Stimulated activated memory B cell treated with anti-CD40 and anti-IgM and Interleukin-4, amounts not matched to agents 10 μg/mL and 1 μg/mL and 100 μg/mL, for 72 hours (primary cell): ENCODE measurements at places on chromosomes 4 and X.
A peak's percentile ranks its signal among the peaks of the same experiment; 100 is the strongest.

DNA sequence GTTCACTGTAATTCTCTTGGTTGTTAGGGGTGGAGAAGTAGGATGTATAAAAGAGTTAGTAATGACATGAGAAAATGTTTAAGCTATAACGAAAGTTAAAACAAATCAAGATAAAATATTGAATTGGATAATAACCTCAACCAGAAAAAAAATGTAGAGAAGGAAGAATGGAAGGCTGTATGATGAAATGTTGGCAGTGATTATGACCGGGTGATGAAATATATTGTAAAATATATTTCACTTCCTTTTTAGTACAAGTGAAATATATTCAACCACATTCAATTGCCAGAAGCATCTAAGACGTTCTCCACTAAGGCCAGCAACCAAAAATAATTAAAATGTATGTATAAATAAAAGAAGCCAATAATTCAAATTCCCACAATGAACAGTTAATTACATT lies 309.3 kb upstream of the FGF13 start:
- no peaks in the 10 kb centered on the region for H3K27me3 ChIP-seq
- no peaks in the 10 kb centered on the region for H3K4me1 ChIP-seq
- no peaks in the 10 kb centered on the region for H3K36me3 ChIP-seq
- no peak overlapping the region for H3K4me3 ChIP-seq

DNA sequence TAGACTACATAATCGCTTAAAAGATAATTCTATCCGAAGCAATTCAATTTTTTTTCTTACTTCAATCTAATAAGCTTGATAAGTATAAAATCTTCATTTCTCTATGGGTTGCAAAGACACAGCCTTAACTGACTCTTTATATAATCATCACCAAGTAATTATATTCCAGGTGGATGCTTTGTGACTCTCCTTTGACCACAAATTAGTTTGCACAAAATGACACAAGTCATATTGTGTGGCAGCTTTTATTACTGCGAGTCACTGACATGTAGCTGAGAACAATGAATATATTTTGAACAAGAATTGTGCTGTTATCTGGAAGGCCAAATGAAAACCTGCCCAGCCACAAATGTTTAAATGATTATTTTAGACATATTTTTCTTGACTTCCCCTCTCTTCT lies 1727.8 kb downstream of the ARAP2 start:
- H3K27me3 ChIP-seq, result no peaks in the 10 kb centered on the region
- H3K36me3 ChIP-seq, result no peaks in the 10 kb centered on the region
- H3K4me1 ChIP-seq, result no peaks in the 10 kb centered on the region
- no peak for ATAC-seq

DNA sequence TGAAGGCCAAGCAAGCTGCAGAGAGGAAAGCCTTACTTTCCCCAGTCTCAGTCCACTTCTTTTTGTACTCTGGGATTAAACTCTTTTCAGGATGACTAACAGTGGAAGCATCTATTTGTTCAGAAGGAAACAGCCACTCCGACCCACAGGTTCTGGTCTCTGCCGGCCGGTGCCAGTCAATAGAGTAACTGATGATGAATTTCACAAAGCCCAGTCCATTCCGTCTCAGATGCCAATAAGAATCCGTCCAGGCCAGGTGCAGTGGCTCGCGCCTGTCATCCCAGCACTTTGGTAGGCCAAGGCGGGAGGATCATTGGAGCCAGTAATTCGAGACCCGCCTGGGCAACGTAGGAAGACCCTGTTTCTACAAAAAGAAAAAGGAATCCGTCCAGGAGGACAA lies 58.5 kb upstream of the HELT start:
- no peak overlapping the region for H3K27ac ChIP-seq
- ATAC-seq, result no peak
- H3K4me3 ChIP-seq, result no peak overlapping the region
- H3K36me3 ChIP-seq, result peaks cover 1% of the 10 kb centered on the region
- peaks cover 14% of the 10 kb centered on the region for H3K27me3 ChIP-seq

- no peak overlapping the region for H3K27ac ChIP-seq
- no peaks in the 10 kb centered on the region for H3K27me3 ChIP-seq
- peak; percentile 3 for ATAC-seq
- peaks cover 27% of the 10 kb centered on the region for H3K36me3 ChIP-seq
- peaks cover 6% of the 10 kb centered on the region for H3K4me1 ChIP-seq
Measured at GRCh38 chr4:1357356-1358248, 10.6 kb downstream of the UVSSA start.

DNA sequence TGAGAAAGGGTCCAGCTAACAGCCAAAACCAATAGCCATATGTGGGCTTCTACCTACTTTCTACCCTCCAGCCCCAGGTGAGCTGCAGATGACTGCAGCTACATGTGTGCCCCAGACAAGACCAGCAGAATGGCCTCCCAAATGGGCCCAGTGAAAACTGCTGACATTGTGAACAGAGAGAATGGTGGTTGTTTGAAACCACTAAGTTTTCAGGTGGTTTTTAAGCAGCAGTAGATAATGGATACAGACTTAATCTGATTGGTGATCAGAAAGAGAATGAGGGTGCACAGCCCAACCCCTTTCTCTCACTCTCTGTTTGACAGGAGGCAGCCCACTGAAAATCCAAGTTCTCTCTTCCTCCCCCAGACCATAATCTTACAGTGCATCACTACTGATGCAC lies 42.5 kb upstream of the BBS12 start:
- no peaks in the 10 kb centered on the region for H3K36me3 ChIP-seq
- ATAC-seq, result no peak
- H3K27me3 ChIP-seq, result peaks cover 58% of the 10 kb centered on the region
- no peak overlapping the region for H3K4me3 ChIP-seq
- peaks cover 10% of the 10 kb centered on the region for H3K4me1 ChIP-seq
- no peak overlapping the region for H3K27ac ChIP-seq

- ATAC-seq, result peak; percentile 61
- peaks cover 40% of the 10 kb centered on the region for H3K4me1 ChIP-seq
- no peak overlapping the region for H3K27ac ChIP-seq
- H3K27me3 ChIP-seq, result no peaks in the 10 kb centered on the region
- H3K36me3 ChIP-seq, result peaks cover 1% of the 10 kb centered on the region
Measured at GRCh38 chrX:40083120-40083978, 14.4 kb downstream of the BCOR start.

DNA sequence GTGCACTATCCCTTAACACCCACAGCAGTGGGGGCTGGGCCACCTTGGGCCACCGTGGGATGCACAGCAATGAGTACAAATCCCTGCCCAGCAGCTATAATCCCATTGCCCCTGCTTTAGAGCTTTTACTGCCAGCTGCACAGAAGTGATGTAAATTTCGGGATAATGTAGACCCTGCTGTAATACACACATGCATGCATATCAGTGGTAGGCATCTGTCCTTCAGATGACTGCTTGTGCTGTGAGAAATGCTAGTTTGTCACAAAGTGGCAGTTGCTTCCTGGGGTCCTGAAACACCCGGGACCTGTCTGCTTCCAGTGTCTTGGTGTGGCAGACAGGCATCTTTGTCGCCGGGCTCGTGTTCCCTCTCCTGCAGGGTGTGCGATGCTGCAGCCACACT lies 14.1 kb downstream of the NSG1 start:
- H3K4me1 ChIP-seq, result peaks cover 11% of the 10 kb centered on the region
- no peak for ATAC-seq
- H3K27ac ChIP-seq, result no peak overlapping the region
- H3K27me3 ChIP-seq, result peaks cover 68% of the 10 kb centered on the region
- H3K36me3 ChIP-seq, result no peaks in the 10 kb centered on the region
- H3K4me3 ChIP-seq, result no peak overlapping the region

DNA sequence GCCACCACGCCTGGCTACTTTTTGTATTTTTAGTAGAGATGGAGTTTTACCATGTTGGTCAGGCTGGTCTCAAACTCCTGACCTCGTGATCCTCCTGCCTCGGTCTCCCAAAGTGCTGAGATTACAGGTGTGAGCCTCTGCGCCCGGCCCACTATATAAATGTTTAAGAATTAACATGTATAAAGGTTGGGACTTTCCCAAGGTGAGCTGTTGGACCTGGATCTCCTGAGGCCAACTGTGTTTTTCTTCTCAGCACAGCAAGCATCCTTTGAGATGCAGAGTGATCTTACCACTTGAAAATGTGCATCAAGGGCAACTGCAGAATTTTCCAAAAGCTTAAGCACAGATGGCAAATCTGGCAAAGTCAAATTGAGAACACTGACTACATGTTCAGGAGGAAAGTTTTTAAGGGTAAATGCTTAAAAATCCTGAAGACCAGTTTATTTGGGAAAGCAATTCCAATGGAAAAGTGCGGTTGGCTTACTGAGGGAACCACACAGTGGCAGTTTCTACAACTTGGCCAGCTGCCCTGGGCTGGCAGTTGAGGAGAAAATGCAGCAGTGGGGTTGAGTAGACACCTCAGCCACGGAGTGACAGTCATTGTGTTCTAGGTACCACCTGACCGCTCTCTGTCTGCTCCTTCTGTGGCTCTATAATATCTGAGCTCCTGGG lies 168.9 kb downstream of the CBR4 start:
- ATAC-seq, result peak; percentile 35
- H3K27ac ChIP-seq, result no peak overlapping the region

DNA sequence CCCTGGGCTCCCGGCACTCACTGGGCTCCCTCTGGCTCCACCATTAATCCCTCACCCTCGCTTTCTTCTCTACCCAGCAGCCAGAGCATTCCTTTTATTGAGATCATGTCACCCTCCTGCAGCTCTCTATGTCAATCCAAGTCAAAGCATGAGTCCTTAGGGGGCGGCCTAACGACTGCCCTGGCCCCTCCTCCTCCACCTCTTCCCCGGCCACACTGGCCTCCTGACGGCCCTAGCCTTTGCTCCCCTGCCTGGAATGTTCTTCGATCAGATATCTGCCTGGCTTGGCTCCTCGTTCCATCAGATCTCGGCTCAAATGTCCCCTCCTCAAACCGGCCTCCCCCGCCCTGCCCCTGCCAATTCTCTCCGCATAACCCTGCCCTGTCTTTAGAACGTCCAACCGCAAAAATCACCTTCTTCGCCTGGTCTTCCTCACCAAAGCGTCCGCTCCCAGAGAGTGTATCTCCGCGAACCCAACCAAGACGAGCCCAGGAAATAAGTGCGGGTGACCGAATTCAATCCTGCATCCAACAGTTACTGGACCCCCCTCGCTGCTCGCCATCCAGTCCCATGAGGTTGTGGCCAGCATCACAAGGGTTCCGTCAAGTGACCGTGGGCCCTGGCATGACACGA lies 722 bp upstream of the PNCK start:
- peaks cover 40% of the 10 kb centered on the region for H3K27me3 ChIP-seq
- H3K4me1 ChIP-seq, result peaks cover 8% of the 10 kb centered on the region

DNA sequence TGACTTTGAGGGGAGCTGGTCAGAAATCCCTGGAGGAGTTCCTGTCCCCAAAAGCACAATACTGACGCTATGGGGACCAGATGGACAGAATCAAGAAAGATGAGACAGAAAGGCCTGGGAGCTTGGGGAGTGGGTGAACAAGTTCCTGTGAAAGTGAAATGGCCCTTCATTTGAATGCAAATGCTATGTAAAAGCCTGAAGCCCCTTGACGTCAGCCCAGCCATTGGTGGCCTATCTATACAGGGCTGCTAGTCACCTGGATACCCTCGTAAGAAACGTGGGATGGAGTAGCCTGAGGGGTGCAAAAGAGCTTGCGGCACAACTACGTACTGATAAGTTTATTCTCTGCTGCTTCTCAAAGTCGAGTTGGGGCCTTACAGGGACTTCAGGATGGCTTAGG lies at the start of gene CDX4:
TSS of gene CDX4 (plus strand) at position 223 of the 400 bp plus-strand sequence. CDS start 201 bp downstream, outside the sequence.
- no peaks in the 10 kb centered on the region for H3K36me3 ChIP-seq
- no peak within 1 kb of the TSS for H3K4me3 ChIP-seq
- H3K27me3 ChIP-seq, result peaks cover 26% of the 10 kb centered on the region
- no peaks in the 10 kb centered on the region for H3K4me1 ChIP-seq

DNA sequence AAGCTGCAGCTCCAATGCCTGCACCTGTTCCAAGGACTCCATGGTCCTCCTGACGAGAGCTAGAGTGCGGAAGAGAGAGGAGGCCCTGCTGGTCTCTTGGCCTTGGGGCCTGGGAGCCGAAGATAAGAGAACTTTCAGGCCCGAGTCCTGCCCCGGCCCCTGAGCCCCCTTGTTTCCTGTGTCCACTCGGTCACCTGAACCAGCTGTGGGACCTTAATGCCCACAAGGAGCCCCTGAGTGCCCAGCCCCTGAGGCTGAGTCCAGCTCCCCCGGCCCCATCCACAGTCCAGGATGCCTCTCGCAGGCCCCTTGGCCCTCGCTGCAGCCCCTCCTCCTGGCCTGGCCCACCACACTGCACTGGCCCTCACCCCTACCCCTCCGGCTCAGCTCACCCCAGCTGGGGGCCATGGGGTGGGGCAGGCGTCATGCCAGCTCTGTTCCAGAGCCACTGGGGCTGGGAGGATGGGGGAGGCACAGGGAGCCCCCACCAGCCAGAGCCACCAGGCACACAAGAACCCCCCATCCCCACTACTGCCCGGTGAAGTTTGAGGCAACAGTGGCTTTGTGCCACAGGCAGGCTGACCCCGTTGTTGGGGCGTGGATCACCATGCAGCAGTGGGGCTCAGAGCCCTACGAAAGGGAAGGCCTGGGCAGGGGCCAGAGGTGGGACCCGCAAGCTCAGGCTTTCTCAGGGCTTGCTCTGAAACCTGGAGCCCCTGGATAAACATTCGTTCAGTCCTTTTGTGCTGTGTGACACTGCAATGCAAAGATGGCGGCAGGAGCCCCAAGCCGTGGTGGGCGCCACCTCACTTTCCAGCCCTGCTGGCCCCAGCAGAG lies 14.1 kb downstream of the NAT8L start:
- H3K27ac ChIP-seq, result no peak overlapping the region
- H3K4me3 ChIP-seq, result no peak overlapping the region
- no peaks in the 10 kb centered on the region for H3K36me3 ChIP-seq

DNA sequence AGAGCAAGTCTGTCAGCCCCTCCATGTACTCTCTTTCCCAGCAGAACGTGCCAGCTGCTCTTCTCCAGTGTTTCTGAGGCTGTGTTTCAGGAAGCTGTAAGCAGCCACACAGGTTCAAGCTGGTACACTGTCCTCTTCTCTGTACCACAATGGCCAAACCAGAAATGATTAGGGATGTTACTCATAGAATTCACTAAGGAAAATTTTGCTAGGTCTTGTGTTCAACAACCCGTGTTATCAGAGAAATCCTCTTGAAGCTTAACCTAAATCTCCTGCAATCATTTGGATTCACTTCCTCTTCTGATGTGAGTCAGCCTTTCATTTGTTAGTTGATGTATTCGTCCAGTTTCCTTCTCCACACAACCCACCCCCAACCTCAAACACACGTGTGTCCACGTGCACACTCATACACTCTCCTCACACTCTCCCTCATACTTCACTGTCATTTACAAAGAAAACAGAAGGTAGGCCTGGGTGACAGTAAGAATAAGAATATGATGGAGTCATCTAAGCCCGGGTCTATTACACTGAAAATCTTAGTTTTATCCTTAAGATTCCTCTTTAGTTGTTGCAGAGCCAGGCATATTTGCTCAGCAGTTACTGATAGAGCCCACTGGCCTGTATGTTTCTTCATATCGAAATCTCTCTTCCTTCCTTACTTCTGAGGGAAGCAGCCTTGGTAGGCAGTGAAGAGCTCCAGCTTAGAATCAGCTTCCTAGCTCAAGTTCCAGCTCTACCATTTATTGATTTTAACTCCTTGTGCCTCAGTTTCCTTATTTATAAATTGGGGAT lies 63.4 kb downstream of the DCUN1D4 start:
- H3K27ac ChIP-seq, result peak overlapping the region; percentile 7
- peak; percentile 95 for ATAC-seq
- H3K4me3 ChIP-seq, result no peak overlapping the region
- H3K4me1 ChIP-seq, result peaks cover 20% of the 10 kb centered on the region

GRCh38 chr4:31539284-31540069 lies 819.3 kb downstream of the PCDH7 start:
- no peak overlapping the region for H3K4me3 ChIP-seq
- peak; percentile 50 for ATAC-seq
- H3K27ac ChIP-seq, result no peak overlapping the region
- H3K36me3 ChIP-seq, result no peaks in the 10 kb centered on the region
- H3K4me1 ChIP-seq, result no peaks in the 10 kb centered on the region
- H3K27me3 ChIP-seq, result no peaks in the 10 kb centered on the region

GRCh38 chrX:114710571-114710970 lies 126.7 kb downstream of the HTR2C start:
- H3K36me3 ChIP-seq, result no peaks in the 10 kb centered on the region
- ATAC-seq, result no peak
- no peak overlapping the region for H3K4me3 ChIP-seq
- no peak overlapping the region for H3K27ac ChIP-seq
- no peaks in the 10 kb centered on the region for H3K27me3 ChIP-seq
- no peaks in the 10 kb centered on the region for H3K4me1 ChIP-seq
